ENCODE measurements at places on chromosomes 6 and 20.
A peak's percentile ranks its signal among the peaks of the same experiment; 100 is the strongest.

GRCh38 chr20:43963872-43964791 lies 49.5 kb downstream of the TOX2 start:
- no peaks in the 10 kb centered on the region for H3K36me3 ChIP-seq
- no peak overlapping the region for H3K27ac ChIP-seq
- DNase-seq: peak; percentile 10
- H3K4me3 ChIP-seq: no peak overlapping the region

DNA sequence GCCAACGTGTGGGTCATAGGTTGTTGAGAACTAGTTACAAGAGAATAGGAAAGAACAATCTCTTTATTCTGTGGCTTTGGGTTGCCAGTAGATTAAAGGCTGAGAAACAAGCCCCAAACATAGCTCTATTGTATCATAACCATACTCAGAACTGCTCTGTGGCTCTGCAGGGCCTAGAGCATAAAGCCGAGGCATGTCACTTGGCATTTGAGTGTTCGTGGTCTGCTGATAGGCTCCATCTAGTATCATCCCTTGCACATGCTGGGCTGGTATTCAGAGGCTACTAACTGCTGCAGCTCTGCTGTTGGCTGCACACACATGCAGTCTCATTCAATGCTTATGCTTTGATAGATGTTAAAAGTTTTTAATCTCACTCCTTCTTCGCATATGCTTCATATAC lies 157.9 kb downstream of the OGFRL1 start:
- no peak for DNase-seq
- no peak overlapping the region for H3K27ac ChIP-seq
- no peak overlapping the region for H3K4me3 ChIP-seq
- H3K27me3 ChIP-seq: no peaks in the 10 kb centered on the region

DNA sequence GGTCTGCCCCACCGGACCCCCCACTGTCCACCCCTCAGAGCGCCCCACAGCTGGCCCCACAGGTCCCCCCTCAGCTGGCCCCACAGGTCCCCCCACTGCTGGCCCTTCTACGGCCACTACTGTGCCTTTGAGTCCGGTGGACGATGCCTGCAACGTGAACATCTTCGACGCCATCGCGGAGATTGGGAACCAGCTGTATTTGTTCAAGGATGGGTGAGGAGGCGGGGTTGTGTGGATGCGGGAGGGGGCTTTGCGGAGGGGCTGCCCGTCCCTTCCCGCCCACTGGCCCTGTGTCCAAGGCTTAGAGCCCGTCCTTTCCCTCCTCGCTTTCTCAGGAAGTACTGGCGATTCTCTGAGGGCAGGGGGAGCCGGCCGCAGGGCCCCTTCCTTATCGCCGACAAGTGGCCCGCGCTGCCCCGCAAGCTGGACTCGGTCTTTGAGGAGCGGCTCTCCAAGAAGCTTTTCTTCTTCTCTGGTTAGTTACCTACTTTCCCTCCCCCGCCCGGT lies 4.7 kb downstream of the MMP9 start:
- no peak for DNase-seq
- peaks cover 69% of the 10 kb centered on the region for H3K27me3 ChIP-seq
- H3K27ac ChIP-seq: no peak overlapping the region
- no peak overlapping the region for H3K4me3 ChIP-seq
- H3K36me3 ChIP-seq: no peaks in the 10 kb centered on the region
- peaks cover 2% of the 10 kb centered on the region for H3K4me1 ChIP-seq

GRCh38 chr6:11921017-11921438 lies 91.1 kb upstream of the HIVEP1 start:
- no peaks in the 10 kb centered on the region for H3K27me3 ChIP-seq
- peak overlapping the region; percentile 75 for H3K27ac ChIP-seq
- peaks cover 27% of the 10 kb centered on the region for H3K4me1 ChIP-seq
- H3K36me3 ChIP-seq: no peaks in the 10 kb centered on the region

DNA sequence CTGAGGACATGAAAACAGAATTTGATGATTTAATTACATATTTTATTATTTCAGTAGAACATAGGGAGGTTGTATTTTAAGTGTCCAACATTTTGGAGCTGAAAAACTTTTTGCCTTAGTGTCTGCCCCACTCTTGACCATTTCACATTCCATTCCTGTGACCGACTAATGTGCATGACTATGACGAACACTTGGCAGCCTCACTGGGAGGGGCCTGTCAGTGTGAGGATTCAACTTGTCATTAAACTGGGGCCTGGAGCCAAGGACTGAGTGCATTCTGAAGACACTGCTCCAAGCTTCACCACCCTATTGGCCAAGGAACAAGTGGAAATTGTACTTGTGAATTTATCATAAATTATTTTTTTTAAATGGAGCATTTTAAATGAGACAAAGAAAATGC lies 661.3 kb downstream of the BCKDHB start:
- no peak for DNase-seq
- no peaks in the 10 kb centered on the region for H3K36me3 ChIP-seq
- H3K4me1 ChIP-seq: no peaks in the 10 kb centered on the region

GRCh38 chr6:139583420-139583819 lies 209.0 kb upstream of the CITED2 start:
- H3K4me3 ChIP-seq: no peak overlapping the region
- no peak for DNase-seq
- no peak overlapping the region for H3K27ac ChIP-seq
- no peaks in the 10 kb centered on the region for H3K36me3 ChIP-seq
- peaks cover 13% of the 10 kb centered on the region for H3K4me1 ChIP-seq

GRCh38 chr6:162688751-162689345 lies 38.7 kb downstream of the PRKN start:
- H3K4me3 ChIP-seq: no peak overlapping the region
- H3K4me1 ChIP-seq: no peaks in the 10 kb centered on the region
- no peaks in the 10 kb centered on the region for H3K36me3 ChIP-seq
- H3K27me3 ChIP-seq: no peaks in the 10 kb centered on the region

DNA sequence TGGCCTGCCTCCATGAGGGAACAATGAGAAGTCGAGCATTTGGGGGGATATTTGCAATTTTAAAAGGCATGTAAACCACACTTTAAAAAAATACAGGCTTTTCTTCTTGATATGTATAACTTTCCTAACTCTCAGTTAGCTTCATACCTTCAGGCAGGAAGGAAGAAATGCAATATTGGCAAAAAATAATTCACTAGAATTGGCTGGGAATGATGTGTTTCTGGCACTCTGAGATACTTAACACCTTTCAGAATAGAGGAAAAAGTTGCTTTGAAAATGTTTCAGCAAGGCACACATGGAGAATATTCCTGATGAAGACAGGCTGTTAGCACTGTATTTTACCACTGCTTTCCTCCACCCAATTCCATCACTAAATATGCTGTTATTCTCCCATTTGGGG lies 747.6 kb downstream of the HDGFL1 start:
- no peaks in the 10 kb centered on the region for H3K36me3 ChIP-seq
- no peak overlapping the region for H3K4me3 ChIP-seq
- no peak overlapping the region for H3K27ac ChIP-seq

GRCh38 chr20:59314997-59315396 lies 14.6 kb downstream of the EDN3 start:
- H3K36me3 ChIP-seq: no peaks in the 10 kb centered on the region
- H3K27ac ChIP-seq: no peak overlapping the region

DNA sequence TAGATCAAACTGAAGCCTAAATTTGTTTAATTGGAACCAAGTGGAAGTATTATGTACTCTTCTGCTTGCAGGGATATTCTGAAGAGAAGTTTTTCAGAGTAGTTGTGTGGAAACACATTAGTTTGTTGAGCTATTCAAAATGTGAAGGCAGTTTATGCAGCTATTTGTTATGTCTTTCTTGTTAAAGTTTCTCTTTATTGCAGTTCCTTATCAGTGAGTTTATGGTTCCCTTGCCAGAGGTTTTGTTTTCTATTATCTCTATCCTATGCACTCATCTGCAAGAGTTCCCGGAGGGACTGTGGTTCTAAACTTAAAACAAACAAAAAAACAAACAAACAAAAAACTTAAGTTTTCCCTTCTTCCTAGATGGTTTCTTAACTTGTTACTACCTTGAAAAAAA lies 143.7 kb upstream of the SLC22A16 start:
- H3K4me1 ChIP-seq: peaks cover 7% of the 10 kb centered on the region
- DNase-seq: no peak
- H3K27me3 ChIP-seq: no peaks in the 10 kb centered on the region
- no peak overlapping the region for H3K27ac ChIP-seq
- peaks cover 33% of the 10 kb centered on the region for H3K36me3 ChIP-seq

- no peaks in the 10 kb centered on the region for H3K27me3 ChIP-seq
- no peak for DNase-seq
- peaks cover 30% of the 10 kb centered on the region for H3K36me3 ChIP-seq
- no peak overlapping the region for H3K27ac ChIP-seq
- peaks cover 7% of the 10 kb centered on the region for H3K4me1 ChIP-seq
These were observed 146.6 kb upstream of the SLC22A16 start for GRCh38 chr6:110622912-110623578.

- H3K4me1 ChIP-seq: peaks cover 20% of the 10 kb centered on the region
- H3K27me3 ChIP-seq: no peaks in the 10 kb centered on the region
- DNase-seq: peak; percentile 85
- H3K4me3 ChIP-seq: no peak overlapping the region
These were observed 19.5 kb upstream of the IER3 start for GRCh38 chr6:30763618-30764489.

DNA sequence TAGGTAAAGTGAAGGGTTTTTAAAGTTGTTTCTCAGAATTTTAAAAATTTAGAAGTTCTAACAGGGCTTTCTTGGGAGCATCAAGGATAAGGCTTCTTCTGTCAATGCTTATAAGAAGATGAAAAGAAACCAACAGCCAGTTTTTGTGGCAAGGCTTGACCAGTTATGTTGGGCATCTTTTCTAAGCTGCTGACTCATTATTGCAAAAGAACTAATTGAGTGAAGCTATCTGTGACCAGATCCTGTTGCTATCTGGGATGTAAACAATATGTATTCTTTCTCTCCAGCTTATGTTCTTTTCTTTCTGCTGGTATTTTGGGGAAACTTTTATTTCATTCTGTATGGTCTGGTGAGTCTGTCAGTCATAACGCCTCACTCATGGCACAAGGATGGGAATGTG lies 643.8 kb downstream of the HDGFL1 start:
- no peaks in the 10 kb centered on the region for H3K27me3 ChIP-seq
- no peaks in the 10 kb centered on the region for H3K4me1 ChIP-seq
- H3K27ac ChIP-seq: no peak overlapping the region
- no peak for DNase-seq
- no peaks in the 10 kb centered on the region for H3K36me3 ChIP-seq
- H3K4me3 ChIP-seq: no peak overlapping the region

DNA sequence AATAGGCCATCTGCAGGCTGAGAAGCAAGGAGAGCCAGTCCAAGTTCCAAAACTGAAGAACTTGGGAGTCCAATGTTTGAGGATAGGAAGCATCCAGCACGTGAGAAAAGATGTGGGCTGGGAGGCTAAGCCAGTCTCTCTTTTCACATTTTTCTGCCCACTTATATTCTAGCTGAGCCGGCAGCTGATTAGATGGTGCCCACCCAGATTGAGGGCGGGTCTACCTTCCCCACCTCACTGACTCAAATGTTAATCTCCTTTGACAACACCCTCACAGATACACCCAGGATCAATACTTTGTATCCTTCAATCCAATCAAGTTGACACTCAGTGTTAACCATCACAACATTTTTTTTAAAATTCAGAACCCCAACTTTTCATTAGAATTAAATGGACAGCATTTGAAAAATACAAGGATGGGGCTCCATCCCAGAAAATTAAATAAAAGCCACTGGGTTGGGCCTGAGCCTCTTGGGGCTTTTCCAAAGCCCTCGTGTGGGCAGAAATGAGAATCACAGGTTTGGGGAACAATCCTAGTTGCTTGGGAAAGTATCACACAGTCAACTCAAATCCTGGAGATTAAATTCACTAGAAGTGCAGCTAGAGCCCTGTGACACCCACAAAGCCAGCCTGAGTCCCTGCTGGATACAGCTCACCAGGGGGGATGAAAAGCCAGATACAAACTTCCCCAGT lies 2.2 kb downstream of the CLDN20 start:
- H3K4me1 ChIP-seq: no peaks in the 10 kb centered on the region
- H3K27me3 ChIP-seq: no peaks in the 10 kb centered on the region
- no peak overlapping the region for H3K27ac ChIP-seq
- peaks cover 9% of the 10 kb centered on the region for H3K36me3 ChIP-seq
- no peak for DNase-seq
- H3K4me3 ChIP-seq: no peak overlapping the region

DNA sequence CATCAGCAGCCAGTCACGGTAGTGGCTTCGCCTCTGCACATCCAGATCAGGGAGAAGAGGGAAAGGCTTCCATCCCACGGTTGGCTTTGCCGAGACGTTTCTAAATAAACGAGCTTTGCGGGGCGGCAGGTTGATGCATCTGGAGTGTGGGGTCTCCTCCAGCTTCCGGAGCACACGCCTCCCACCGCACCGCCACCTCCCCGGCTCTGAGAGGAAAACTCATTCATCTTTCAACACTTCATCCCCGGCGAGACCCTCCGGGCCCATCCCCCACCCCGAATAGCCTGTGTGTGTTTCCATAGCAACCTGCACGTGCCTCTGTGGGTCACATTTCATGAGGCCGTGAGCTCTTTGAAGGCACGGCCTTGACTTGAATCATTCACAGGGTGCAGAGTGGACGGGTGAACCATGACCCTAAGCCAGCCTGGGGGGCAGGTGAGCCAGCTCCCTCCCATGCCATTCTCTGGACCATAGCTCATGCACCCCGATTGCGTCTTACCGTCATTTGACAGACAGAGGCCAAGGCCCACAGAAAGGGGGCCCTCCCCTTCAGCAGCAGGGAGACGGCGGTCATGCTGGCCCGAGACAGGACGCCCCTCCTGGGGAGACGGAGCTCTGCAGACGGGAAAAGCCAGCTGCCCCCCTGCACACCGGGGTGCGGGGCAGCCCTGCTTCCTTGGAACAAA lies 16.2 kb upstream of the CHRNA4 start:
- peaks cover 35% of the 10 kb centered on the region for H3K4me1 ChIP-seq
- H3K27ac ChIP-seq: no peak overlapping the region
- H3K27me3 ChIP-seq: peaks cover 17% of the 10 kb centered on the region
- H3K4me3 ChIP-seq: no peak overlapping the region
- peak; percentile 22 for DNase-seq
- H3K36me3 ChIP-seq: no peaks in the 10 kb centered on the region

- H3K27ac ChIP-seq: no peak overlapping the region
- H3K36me3 ChIP-seq: peaks cover 24% of the 10 kb centered on the region
- DNase-seq: no peak
- no peaks in the 10 kb centered on the region for H3K27me3 ChIP-seq
These were observed 3.9 kb downstream of the PEDS1 start for GRCh38 chr20:50149481-50150254.

DNA sequence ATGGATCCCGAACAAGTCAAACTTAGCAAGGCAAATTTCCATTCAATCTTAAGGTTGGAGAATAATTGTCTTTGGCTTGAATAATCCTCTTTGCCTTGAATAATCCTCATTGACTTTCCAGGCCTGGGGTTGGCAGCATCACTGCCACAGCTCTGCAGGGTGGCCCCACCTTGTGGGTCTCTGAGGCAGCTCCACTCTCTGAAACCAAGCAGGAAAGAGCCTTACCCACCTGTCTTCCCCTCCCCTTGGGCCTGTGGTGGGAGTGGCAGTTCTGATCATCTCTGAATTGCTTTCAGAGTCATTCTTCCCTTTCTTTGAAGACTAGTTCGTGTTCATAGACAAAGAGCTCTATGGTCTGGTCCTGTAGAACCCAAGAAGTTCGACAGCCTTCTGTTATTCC lies 47.5 kb downstream of the KCNQ5 start:
- no peaks in the 10 kb centered on the region for H3K4me1 ChIP-seq
- H3K27me3 ChIP-seq: no peaks in the 10 kb centered on the region
- no peak for DNase-seq
- no peak overlapping the region for H3K4me3 ChIP-seq
- H3K36me3 ChIP-seq: no peaks in the 10 kb centered on the region
- no peak overlapping the region for H3K27ac ChIP-seq

GRCh38 chr6:162443101-162443500 lies 284.5 kb downstream of the PRKN start:
- DNase-seq: no peak
- H3K27me3 ChIP-seq: no peaks in the 10 kb centered on the region
- no peak overlapping the region for H3K4me3 ChIP-seq
- no peak overlapping the region for H3K27ac ChIP-seq
- no peaks in the 10 kb centered on the region for H3K4me1 ChIP-seq
